ENCODE measurements at places on chromosomes 2 and 18. TPM values are rescaled to one million over a fixed set of nuclear protein-coding genes. Genes with fewer than 3 reads are reported as not detected.

Gene NIFK
- 83.4 TPM for total RNA-seq

Gene RTP5
- not detected for total RNA-seq

Gene GREB1
- total RNA-seq = 3.4 TPM

Gene SKOR2
- not detected for total RNA-seq

Gene LIPG
- total RNA-seq = 3.7 TPM

Gene RIT2
- not detected for total RNA-seq

Gene ABCB11
- not detected for total RNA-seq

Measured in A172 (cell line).